ENCODE measurements at places on chromosomes 7 and 10. TPM values are rescaled to one million over a fixed set of nuclear protein-coding genes. Genes with fewer than 3 reads are reported as not detected.

PNLIPRP1 gene
- polyA plus RNA-seq, result not detected

MMP21 gene
- 0.33 TPM for polyA plus RNA-seq

PGAM2 gene
- polyA plus RNA-seq, result 1.5 TPM

ASIC3 gene
- polyA plus RNA-seq, result 3.0 TPM

ZC3HAV1L gene
- 22.5 TPM for polyA plus RNA-seq

COL1A2 gene
- 6,960 TPM for polyA plus RNA-seq

CBX3 gene
- polyA plus RNA-seq, result 361 TPM

NKX1-2 gene
- polyA plus RNA-seq, result not detected

GSAP gene
- 13.3 TPM for polyA plus RNA-seq

DNA sequence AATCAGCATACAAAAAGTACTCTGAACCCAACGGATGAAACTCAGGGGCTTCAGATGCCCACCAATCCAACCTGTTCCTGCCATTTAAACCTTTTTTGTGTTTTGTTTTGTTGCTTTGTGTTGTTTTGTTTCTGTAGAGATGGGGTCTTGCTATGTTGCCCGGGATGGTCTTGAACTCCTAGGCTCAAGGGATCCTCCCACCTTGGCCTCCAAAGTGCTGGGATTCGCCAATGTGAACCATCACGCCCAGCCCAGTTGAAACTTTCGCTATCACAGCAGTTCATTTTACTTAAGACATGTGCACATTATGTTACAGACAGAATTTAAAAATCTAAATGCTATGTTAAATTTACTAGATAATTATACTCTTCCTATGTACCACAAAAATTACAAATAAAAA lies 101.6 kb downstream of the SKIDA1 start:
- no peak for DNase-seq

- no peak for DNase-seq
Measured at GRCh38 chr10:1107679-1108078, 51.5 kb downstream of the WDR37 start.

GRCh38 chr7:33916357-33917081 lies 11.2 kb downstream of the BMPER start:
- DNase-seq, result no peak

DNA sequence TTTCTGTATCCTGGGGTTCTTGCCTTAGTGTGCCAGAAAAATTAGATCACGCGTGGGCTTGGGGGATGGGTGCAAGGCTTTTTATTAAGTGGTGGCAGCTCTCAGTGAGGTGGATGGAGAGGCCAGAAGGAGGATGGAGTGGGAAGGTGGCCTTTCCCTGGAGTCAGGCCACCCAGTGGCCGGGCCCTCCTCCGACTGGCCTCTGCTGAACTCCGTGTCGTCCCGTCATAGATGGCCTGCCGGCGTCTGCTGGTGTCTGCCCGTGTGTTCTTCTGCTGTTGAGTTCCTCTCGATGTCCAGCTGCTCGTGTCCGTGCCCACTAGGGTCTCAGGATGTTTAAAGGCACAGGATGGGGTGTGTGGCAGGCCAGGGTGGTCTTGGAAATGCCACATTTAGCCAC lies 4.0 kb upstream of the ZNF746 start:
- DNase-seq, result no peak

GRCh38 chr7:130758429-130759056 lies 24.5 kb upstream of the KLF14 start:
- DNase-seq, result no peak

- peak; percentile 48 for DNase-seq
Measured at GRCh38 chr10:67884842-67885670, 600 bp downstream of the SIRT1 start.

- no peak for DNase-seq
Measured at GRCh38 chr10:3239066-3239919, 66.7 kb upstream of the PITRM1 start.

DNA sequence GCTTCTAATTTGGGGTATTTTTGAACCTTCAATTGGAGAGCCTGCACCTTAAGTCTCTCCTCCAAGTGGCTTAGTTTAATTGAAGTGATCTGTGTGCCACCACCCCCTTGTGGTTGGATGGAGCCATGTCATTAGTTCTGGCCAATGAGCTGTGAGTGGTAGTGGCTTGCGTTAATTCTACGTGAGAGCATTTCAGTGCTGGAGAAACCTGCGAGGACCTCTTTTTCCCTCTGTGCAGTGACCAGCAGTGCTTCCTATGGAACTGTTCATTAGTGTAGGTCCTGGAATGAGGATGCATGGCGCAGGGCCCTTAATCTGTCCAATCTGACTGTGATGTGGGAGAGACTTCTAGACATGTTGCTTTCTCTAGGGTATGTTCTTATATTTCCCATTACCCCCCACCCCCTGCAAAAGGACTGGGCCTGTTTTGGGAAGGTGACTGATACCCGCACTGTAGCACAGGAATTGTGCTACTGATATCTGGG lies 3.8 kb downstream of the HILPDA start:
- DNase-seq, result no peak

GRCh38 chr7:148155826-148156225 lies 434.7 kb upstream of the C7orf33 start:
- no peak for DNase-seq

DNA sequence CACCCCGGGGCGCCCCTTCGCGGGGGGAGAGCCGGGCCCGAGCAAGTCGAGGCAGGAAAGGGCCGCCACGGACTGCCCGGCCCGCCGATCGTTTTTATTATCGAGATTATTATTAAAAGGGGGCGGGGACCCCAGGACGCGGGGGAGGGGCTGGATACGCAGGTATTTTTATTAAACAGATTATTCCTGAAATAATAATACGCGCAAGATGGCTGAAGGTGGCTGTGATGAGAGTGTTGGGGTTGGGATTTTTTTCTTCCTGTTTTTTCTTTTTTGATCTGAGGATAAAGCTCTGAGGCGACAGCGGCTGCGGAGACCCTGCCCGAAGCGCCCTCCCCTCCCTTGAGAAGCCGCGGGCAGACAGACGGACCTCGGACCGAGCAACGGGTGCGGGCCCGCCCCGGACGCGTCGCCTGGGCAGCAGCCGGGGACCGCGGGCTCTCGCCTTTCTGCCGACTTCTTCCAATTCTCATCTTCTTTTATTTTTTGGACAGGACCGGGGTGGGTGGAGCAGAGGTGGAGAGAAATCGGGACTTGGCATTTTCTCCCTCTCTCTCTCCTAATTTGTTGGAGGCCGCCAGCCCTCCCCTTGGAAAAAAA lies 1.4 kb upstream of the TRIM8 start:
- no peak for DNase-seq

DNA sequence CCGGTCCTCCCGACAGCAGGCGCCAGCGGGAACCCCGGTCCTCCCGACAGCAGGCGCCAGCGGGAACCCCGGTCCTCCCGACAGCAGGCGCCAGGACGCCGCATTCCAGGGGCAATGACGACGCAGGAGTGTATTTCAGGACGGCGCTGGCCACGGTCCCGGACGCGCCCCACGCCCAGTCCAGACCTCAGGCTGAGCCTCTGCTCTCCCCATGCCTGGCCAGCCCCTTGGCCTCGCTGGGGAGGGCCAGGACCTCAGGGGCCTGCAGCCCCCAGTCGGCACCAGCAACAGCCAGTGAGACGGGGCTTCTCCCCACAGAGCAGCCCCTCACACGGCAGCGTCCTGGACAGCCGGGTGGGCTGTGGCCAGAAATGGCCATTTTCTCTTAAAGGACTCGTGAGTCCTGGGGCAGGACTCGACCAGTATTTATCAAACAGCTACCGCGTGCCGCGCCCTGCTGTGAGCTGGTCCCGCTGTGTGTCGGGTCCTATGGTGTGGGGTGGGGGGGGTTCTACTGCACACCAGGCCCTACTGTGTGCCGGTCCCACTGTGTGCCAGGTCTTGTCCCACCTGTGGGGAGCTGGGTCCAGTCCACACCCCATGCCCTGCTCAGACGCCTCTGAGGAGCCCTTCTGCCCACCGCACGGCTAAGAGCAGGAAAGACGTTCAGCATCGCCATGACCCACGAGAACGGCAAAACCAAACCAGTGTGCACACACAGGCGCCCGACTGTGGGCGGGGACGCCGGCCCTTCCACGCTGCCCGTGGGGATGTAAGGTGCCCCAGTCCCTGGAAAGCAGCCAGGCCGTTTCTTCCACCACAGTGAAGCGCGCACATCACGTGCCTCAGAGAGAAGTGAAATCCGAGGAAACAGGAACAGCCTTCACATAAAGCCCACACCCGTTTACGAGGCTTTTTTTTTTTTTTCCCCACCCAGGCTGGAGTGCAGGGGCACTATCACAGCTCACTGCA lies 33.3 kb downstream of the GET4 start:
- DNase-seq, result no peak

- DNase-seq, result no peak
Measured at GRCh38 chr10:51846856-51847506, 147.6 kb upstream of the CSTF2T start.

DNA sequence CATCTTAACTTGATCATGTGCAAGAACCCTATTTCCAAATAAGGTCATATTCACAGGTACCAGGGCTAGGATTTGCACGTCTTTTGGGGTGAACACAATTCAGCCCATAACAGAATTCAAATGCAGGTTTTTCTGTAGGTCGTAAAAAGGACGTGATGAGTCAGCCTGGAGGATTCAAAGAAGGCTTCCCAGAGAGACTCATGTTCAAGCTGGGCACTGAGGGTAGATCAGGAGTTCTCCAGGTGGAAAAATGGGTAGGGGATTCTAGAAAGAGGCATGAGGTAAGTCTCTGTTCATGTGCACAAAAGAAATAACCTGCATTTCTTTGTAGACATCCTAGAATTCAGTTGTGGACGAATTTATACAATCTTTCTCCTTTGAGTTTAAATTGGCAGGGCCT lies 160.4 kb downstream of the RPS24 start:
- no peak for DNase-seq

- no peak for DNase-seq
Measured at GRCh38 chr7:31327071-31327470, 13.5 kb downstream of the NEUROD6 start.

DNA sequence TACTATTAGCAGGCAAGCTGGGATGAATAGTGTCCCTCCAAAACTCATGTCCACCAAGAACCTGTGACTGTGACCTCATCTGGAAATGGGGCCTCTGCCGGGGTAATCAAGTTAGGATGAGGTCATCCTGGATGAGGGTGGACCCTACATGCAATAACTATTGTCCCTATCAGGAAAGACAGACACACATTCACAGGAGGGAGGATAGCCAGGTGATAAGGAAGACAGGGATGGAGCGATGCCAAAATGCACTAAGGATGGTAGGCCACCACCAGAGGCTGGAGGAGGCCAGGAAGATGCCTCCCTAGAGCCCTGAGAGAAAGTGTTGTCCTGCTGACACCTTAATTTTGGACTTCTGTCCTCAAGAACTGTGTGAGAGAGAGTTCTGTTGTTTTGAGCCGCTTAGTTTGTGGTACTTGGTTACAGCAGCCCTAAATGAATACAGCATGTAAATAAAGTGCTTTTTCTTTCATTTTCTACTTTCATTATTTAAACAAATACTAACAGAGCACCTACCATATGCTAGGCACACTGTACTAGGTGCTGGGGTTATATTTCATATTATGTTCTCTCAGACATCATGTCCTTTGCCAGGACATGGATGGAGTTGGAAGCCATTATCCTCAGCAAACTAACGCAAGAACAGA lies 111.9 kb downstream of the USP6NL start:
- no peak for DNase-seq

GRCh38 chr10:131179361-131179760 lies 132.2 kb downstream of the TCERG1L start:
- DNase-seq, result no peak

DNA sequence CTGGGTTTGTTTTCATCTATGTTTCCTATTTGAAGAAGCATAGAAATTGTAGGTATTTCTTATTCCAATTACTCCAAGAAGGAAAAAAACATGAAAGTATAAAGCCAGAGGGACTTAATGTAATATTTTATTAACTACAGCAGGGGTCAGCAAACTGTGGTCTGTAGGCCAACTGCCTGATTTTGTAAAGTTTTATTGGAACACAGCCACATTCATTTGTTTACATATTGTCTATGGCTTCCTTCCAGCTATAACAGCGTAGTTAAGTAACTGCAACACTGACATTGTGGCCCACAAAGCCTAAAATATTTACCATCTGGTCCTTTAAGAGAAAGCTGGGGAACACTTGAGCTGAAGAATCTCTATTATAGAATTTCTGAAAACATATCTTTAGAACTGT lies 306.2 kb downstream of the BICC1 start:
- DNase-seq, result peak; percentile 34

GRCh38 chr10:17307123-17307522 lies 79.1 kb downstream of the VIM start:
- no peak for DNase-seq

DNA sequence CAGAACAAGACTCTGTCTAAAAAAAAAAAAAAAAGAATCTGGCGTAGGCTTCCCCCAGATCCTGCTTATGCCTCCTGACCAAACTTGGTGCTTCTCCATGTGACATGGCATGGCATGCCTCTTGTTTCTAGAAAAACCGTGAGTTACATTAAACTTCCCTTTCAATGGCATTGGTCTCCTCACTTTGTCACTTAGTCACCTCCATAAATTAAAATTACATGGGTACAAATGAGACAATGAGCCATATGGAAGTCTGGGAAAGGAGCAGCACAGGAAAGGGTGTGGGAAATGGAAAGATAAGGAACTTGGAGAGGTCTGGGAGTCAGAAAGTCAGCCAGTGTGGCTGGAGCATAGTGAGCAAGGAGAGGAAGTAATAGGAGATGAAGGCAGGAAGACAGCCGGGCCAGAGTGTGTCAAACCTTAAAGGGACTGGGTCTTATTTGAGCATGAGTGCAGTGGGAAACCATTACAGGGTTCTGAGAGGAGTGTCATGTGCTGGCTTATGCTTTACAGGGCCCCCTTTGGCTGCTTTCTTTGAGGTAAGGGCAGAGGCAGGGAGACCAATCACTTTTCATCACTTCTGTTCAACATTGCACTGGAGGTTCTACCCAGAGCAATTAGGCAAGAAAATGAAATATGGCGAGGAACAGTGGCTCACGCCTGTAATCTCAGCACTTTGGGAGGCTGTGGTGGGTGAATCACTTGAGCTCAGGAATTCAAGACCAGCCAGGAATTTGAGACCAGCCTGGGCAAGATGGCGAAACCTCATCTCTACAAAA lies 21.3 kb upstream of the ZMIZ2 start:
- no peak for DNase-seq

DNA sequence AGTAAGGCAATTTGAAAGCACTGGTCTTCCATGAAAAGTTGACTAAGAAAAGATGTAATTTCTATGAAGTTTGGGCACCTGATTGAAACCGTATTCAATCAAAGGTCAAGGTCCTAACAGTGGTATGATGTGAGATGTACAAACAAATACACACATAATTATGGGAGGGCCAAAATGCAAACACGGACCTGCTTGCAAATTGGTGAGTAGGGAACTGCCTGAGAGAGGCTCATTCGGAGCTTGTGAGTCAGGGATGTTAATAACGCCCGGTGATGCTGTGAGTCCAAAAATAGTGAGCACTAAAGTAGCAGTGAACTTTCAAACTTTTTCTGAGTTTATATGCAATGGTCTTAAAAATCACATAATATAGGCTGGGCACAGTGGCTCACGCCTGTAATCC lies 34.2 kb upstream of the FAM180A start:
- no peak for DNase-seq

- no peak for DNase-seq
Measured at GRCh38 chr10:62005281-62005680, 103.8 kb downstream of the ARID5B start.

GRCh38 chr7:32206987-32207386 lies 136.8 kb upstream of the PDE1C start:
- DNase-seq, result no peak

GRCh38 chr10:78944723-78945312 lies 123.9 kb upstream of the ZMIZ1 start:
- peak; percentile 69 for DNase-seq

- DNase-seq, result no peak
Measured at GRCh38 chr7:16509829-16510228, 16.8 kb upstream of the LRRC72 start.

GRCh38 chr7:54931532-54931931 lies 87.3 kb upstream of the EGFR start:
- no peak for DNase-seq

- no peak for DNase-seq
Measured at GRCh38 chr7:66920256-66920655, 769 bp upstream of the TMEM248 start.

All from left renal pelvis (tissue), 4 donors.